Hematopoietic multipotent progenitor cell treated with erythropoietin and hydrocortisone succinate and interleukin-3 and kit ligand, for 15 days (in vitro differentiated cells): ENCODE measurements at places on chromosomes 13 and 19.

GRCh38 chr19:16076958-16077611 is 790 bp downstream of the TPM4 start:
- no peak for DNase-seq

- no peak for DNase-seq
Observed at GRCh38 chr13:112756967-112757758, 67.3 kb downstream of the ATP11A start.

DNA sequence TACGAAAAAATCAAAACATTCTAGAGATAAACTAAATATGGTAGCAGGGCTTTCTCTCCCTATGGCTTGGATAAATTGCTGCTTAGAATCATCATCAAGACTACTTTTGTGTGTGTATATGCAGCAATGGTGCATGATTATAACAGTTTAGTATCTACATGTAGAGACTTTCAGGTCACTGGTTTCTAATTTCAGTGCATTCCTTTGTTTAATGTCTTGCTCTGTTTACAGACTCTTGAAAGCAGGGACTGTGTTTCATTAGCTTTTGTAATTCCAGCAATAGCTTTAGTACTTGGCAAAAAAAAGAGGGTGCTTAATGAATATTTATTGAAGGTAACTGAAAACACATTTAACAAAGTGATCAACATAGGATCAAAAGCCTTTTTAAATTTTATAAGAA is 420.7 kb downstream of the PCDH9 start:
- DNase-seq = no peak

DNA sequence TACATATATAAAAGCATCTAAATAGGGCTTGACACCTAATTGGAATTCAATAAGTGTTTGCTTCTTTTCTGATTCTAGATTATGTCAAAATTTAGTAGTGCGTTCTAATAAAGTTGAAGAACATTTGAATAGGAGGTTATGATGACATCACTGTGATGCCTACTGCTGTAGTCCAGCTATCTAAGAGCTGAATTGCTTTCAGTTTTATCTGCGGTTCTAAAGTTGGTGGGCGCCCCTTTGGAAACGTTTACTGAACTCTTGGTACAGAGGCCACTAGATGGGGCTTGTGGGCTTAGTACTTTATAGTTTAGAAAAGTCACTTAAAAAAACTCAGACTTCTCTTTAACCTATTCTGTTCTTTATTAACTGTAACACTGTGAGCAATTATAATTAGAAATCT is 776.9 kb downstream of the GPC5 start:
- DNase-seq = no peak

- no peak for DNase-seq
Observed at GRCh38 chr19:51811344-51811743, 16.4 kb downstream of the FPR3 start.
